Stimulated activated CD4-positive, alpha-beta T cell treated with anti-CD3 and anti-CD28 coated beads, Interleukin-15, amount 100 ng/mL, for 1 hour (primary cell): ENCODE measurements at places on chromosomes 6 and 20.

DNA sequence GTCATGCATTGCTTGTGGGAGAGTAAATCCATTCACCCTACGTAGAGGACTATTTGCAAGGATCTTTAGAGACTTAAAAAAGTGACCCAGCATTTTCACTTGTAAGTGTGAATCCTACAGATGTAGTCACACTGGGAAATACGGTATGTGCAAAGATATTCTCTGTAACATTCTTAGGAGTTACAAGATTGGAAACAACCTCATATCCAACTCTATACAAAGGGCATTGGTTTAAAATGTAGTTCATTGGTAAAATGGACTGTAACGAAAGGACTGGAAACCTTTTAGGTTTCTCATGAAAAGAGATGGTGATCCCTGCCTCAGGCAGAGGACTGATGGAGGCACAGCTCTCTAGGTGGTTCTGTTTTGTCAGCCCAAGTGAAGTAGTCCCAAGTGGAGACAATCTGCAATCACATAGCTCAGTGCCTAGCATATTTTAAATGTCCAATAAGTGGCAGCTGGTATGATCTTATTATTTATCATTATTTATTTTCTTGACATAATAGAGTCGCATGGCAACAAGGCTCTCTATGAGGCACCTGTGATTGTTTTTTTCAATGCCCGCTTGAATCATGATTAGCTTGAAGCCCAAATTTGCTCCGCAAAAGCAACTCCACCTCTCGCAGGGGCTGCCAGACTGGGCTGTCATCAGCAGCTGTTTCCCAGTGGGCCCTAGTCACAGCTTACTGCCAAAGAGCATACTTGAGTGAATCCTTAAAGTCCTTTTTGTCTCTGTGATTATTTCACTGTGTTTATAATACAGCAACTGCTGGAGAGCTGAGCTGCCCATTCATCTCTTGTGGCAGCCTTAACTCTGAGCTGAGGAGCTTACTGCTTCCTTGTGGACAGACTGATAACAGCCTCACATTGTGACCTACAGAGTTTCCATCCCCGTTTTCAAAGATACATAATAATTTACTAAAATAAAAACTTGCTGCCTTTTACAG, 19.8 kb upstream of the ENPP1 start:
- DNase-seq = no peak

DNA sequence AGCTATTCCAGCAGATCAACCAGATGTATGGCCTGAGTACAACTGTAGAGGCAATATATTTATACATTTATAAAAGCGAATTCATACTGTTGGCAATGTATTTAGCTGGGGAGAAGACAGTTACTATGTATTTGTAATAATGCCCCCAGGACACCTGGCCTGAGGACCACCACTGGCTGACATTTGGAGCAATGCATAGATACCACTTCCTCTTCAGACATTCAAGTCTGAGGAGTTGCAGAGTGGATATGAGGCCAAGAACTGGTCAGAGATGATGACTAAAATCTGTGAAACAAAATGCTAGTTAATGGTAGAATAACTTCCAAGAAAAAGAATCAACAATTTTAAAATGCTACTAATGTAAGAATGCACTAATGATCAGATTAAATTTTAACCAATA, 462.3 kb downstream of the CDC5L start:
- DNase-seq = no peak

DNA sequence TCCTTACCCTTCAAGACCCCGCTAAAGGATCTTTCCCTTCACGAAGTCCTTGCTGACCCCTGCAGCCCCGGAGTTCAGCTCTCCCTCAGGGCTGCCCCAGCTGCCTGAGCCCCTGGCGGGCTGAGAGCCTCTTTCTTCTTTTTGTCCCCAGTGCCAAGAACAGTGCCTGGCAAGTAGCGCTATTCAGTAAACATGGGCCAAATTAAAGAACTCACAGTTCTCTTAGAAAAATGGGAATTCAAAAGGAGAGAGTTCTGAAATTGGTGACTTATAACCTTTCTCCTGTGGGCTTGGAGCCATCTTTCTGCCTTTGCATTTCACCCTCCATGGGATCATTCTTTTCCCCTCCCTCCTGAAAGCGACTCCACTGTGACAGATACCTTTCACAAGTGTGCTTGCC, 227.2 kb downstream of the TMEM242 start:
- no peak for DNase-seq

DNA sequence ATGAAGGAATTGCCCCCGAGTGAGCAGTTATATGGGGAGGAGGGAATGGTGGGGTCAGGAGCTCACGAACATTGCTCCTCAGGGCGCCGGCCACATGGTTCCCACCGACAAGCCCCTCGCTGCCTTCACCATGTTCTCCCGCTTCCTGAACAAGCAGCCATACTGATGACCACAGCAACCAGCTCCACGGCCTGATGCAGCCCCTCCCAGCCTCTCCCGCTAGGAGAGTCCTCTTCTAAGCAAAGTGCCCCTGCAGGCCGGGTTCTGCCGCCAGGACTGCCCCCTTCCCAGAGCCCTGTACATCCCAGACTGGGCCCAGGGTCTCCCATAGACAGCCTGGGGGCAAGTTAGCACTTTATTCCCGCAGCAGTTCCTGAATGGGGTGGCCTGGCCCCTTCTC, 7.2 kb downstream of the CTSA start:
- DNase-seq = no peak

DNA sequence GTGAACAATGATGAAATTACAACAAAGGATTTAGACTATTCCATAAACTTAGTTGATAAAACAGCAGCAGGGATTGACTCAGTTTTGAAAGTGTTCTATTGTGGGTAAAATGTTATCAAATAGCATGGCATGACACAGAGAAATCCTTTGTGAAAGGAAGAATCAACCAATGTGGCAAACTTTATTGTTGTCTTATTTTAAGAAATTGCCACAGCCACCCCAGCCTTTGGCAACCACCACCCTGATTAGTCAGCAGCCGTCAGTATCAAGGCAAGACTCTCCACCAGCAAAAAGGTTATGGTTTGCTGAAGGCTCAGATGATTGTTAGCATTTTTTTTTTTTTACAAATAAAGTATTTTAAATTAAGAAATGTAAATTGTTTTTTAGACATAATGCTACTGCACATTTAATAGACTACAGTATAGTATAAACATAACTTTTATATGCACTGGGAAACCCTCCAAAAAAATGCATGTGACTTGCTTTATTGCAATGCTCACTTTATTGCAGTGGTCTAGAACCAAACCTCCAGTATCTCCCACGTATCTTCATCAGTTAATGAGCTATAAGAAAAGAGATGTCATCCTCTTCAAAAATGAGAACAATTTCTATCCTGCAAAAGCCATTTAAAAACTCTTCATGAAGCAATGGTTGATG, 162.7 kb downstream of the SOBP start:
- no peak for DNase-seq

GRCh38 chr6:158970640-158971275, 29.2 kb downstream of the RSPH3 start:
- no peak for DNase-seq

GRCh38 chr20:10861090-10861489, 187.3 kb upstream of the JAG1 start:
- no peak for DNase-seq

GRCh38 chr6:128569732-128570679, 49.6 kb upstream of the PTPRK start:
- no peak for DNase-seq

- DNase-seq = no peak
Observed at GRCh38 chr6:55277646-55278045, 49.6 kb upstream of the GFRAL start.

DNA sequence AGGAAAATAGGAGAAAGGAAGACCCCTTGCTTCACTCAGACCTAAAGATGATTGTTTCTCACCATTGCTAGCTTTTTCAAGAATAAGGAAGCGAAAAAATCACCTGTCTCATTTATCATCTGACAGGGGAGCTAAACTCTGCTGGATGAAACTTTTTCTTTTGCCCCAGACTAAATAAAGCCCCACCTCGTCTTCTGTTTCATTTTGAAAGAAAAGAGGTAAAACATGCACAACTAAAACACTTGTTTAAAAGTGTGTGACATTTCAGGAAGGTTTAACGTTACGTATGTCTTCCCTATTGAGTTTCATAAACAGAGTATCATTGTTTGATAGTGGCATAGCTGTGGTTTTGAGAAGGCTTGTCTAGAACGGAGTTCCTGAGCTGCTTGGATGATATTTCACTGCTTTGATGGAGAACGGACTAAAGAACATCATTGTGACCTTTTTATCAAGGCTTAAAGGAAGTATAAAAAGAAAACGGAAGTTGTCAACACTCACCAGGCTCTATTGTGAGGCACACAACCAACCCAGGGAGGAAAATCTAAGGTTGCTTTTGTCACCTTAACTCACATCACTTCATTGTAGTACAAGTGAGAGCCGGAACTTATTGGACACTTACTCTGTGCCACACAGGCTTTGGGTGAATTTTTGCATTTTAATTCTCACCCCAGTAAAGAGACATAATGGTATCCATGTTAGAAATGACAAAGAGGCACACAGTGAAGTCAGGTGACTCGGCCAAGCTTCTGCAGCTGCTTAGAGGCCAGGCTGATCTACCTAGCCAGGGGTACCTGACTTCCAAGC, 29.5 kb downstream of the TSHZ2 start:
- DNase-seq = no peak

GRCh38 chr6:25962149-25963127, at the start of gene TRIM38:
Gene TRIM38, plus strand, starts transcription at chr6:25962802. Its CDS starts 3,721 bp downstream, at chr6:25966523.
- no peak for DNase-seq

GRCh38 chr6:63635215-63635587, 401 bp upstream of the PHF3 start:
- DNase-seq = no peak

GRCh38 chr6:147216915-147217314, 12.7 kb downstream of the STXBP5 start:
- DNase-seq = no peak

DNA sequence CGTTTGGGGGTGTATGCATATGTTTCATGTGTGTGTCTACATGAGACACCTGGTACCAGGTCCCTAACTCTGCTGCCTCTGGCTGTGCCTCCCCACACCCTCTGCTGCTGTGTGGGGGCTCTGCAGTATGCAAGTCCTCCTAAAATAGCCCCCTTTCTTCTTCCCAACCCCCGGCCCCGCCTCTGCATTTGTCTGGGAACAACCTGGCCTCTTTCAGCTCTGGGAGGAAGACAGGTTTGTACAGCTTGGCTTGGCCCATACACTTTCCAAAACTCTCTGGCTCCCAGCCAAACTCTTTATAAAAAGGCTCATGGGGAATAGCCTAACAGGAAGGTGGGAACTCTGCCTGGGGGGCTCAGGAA, 27.1 kb upstream of the EMILIN3 start:
- no peak for DNase-seq

- no peak for DNase-seq
Observed at GRCh38 chr20:15596220-15596890, 976.9 kb downstream of the KIF16B start.

DNA sequence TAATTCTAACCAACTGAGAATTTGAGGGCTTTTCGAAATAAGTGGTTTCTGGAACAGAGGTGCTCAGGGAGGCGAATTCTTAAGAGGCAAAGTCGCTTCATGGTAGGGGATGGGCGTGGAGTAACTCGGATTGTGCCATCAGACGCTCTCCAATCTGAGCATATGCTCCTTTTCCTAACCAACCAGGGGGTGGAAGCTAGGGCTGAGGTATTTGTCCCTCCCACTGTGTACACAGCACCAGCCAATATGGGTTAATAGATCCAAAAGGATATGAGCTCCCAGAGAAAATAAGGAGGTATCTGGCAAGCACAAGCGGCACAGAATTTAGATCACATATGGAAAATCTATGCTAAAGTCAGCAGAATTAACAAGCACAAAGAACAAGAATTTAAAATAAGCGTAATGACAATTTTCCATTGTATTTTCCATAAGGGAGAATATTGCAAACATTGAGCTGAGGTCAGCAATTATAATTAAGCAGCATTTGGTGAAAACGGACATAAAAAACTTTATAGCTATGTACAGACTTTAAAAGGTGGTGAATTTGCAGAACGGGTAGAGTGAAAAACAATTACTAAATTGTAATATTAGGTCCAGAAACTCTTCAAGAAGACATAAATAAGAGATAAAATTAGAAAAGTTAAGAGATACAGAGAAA, 55.0 kb upstream of the PHACTR1 start:
- no peak for DNase-seq

DNA sequence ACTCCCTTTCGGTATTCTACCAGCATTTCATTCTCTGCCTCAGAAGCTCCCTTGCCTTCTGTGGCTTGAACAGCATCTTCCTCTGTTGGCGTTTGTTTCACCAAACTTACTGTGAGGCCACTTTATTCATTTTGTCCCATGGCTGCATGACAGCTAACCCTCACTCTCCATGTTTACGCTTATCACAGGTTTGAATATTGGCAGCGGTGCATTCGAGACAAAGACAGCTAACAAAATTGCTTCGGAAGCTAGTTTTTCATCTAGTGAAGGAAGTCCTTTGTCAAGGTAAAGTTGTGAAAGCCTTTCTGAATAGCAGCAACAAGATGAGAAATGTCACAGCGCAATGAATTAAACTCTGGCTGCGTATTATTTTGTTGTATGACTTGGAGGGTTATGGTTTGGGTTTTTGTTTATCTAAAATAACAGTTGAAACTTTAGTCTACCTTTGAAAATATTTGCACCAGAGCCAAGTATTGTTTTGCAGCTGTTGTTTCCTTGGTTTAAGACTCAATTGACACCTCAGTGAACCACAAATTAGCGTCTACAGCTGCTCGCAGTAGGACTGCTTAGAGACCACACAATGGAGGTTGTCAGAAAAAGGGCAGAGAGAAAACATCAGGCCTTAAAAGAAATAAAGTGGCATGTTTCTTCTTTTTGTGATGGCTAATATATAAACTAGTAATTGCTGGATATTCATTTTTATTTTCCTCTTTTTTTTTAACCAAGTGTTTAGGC, 70.4 kb upstream of the XRN2 start:
- no peak for DNase-seq

DNA sequence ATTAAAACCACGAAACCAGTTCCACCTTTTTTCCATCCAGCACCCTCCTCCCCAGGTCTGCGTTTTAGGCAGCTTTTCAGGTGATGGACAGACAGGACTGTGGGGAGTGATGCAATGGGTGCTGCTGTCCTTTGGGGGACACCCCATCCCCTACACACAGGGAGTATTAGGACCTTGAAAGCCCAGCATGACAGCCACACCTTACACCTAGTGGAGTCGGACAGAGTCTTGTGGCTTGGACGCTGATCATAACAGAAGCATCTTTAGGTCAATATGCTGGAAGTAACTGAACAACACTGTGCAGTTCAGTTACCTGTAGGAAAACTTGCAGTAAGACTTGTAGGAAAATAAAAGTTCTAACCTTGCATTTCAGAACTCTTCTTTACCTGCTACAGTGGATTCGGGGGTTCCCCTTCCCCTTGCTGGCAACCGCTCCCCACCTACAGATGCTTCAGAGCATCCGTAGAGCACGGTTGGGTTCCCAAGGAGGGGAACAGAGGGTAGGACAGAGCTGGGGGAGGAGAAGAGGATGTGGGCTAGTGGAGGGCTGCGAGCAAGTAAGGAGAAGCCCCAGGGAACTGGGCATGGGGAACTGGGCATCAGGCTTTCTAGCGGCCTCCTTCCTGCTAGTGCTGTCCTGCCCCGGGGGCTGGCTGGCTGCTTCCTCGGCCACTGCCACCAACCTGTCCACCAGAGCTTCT, 31.7 kb downstream of the PLEKHG1 start:
- no peak for DNase-seq
